ENCODE measurements at places on chromosomes 6 and 20.

GRCh38 chr6:29994826-29995225 lies 52.5 kb downstream of the HLA-A start:
- H3K27me3 ChIP-seq = peaks cover 9% of the 10 kb centered on the region
- H3K4me3 ChIP-seq = no peak overlapping the region
- no peak for DNase-seq
- peaks cover 7% of the 10 kb centered on the region for H3K4me1 ChIP-seq
- H3K27ac ChIP-seq = no peak overlapping the region

DNA sequence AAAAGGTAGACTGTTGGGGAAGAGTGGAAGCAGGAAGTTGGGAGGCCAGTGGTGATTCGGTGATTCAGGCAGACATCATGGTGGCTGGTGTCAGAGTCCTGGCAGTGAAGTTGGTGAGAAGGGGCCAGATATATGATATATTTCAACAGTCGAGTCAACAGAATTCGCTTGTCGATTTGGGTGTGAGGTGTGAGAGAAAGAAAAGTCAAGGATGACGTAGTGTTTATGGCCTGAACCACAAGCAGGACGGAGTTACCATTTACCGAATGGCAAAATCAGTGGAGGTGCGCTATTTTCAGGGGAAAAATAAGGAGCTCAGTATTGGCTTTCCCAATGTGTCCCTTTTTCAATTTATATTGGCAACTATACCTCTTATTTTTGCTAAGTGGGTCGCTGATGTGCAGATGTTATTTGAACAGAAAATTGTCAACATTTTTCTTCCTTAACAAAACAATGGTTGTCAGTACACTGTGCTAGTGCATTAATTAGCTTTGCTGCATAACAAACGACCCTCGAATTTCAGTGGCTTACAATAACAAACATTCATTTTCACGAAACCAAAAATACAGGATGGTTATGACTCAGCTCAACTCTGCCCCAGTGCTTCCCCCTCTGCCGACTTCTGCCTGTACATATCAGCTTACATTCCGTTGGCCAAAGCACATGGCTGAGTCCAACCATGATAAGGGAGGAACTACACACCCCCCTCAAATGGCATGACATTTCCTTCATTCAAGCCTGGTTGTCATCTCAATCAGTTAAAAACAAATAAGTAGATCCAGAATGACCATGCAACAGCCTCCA lies 255.0 kb upstream of the ZFP64 start:
- DNase-seq = no peak
- H3K4me3 ChIP-seq = no peak overlapping the region
- peaks cover 3% of the 10 kb centered on the region for H3K4me1 ChIP-seq
- H3K36me3 ChIP-seq = no peaks in the 10 kb centered on the region

GRCh38 chr6:166032366-166033200 lies 135.1 kb downstream of the TBXT start:
- no peak overlapping the region for H3K27ac ChIP-seq
- no peak overlapping the region for H3K4me3 ChIP-seq
- H3K27me3 ChIP-seq = no peaks in the 10 kb centered on the region
- H3K36me3 ChIP-seq = no peaks in the 10 kb centered on the region
- DNase-seq = no peak

DNA sequence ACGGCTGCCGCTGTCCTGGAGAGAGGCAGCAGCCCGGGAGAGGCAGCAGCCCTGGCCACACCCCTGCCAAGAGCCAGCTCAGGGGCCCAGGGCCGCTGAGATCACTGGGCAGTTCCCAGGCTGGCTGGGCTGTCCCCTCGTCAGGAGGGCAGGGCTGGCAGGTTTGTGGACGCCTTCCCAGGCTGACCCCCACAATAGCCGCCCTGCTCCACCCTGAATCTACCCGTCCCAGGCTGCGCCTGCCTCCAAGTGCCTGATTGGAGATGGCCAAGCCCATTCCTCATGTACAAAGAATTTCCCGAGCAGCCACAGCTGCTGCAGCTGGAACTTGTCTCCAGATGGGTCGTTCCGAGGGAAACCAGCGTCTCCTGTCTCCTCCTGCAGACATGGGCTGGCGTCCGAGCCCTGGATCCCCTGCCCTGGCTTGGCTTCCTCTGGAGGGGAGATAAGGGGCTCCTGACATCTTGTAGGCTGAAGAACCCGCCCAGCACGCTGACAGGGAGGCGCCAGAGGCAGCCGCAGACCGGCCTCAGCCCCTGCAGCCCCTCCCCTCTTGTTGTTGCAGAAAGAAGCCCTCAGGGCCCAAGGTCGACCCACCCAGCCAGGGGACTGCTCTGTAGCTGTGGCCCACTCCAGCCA lies 9.4 kb upstream of the GATA5 start:
- no peak for DNase-seq
- H3K27me3 ChIP-seq = peaks cover 80% of the 10 kb centered on the region
- H3K4me3 ChIP-seq = no peak overlapping the region
- H3K27ac ChIP-seq = no peak overlapping the region
- H3K4me1 ChIP-seq = peaks cover 3% of the 10 kb centered on the region
- H3K36me3 ChIP-seq = no peaks in the 10 kb centered on the region

GRCh38 chr20:44738813-44739477 lies 6.7 kb upstream of the KCNK15 start:
- H3K4me3 ChIP-seq = peak overlapping the region; percentile 26
- H3K27me3 ChIP-seq = no peaks in the 10 kb centered on the region
- no peak overlapping the region for H3K27ac ChIP-seq

GRCh38 chr6:21441386-21441785 lies 152.2 kb upstream of the SOX4 start:
- H3K27ac ChIP-seq = no peak overlapping the region
- DNase-seq = no peak
- H3K27me3 ChIP-seq = peaks cover 54% of the 10 kb centered on the region
- H3K4me1 ChIP-seq = peaks cover 36% of the 10 kb centered on the region

- H3K27ac ChIP-seq = peak overlapping the region; percentile 42
- no peak for DNase-seq
- H3K27me3 ChIP-seq = no peaks in the 10 kb centered on the region
- peaks cover 8% of the 10 kb centered on the region for H3K4me1 ChIP-seq
- H3K4me3 ChIP-seq = no peak overlapping the region
- H3K36me3 ChIP-seq = peaks cover 66% of the 10 kb centered on the region
Observed at GRCh38 chr6:157181649-157182048, 141.7 kb downstream of the TMEM242 start.

DNA sequence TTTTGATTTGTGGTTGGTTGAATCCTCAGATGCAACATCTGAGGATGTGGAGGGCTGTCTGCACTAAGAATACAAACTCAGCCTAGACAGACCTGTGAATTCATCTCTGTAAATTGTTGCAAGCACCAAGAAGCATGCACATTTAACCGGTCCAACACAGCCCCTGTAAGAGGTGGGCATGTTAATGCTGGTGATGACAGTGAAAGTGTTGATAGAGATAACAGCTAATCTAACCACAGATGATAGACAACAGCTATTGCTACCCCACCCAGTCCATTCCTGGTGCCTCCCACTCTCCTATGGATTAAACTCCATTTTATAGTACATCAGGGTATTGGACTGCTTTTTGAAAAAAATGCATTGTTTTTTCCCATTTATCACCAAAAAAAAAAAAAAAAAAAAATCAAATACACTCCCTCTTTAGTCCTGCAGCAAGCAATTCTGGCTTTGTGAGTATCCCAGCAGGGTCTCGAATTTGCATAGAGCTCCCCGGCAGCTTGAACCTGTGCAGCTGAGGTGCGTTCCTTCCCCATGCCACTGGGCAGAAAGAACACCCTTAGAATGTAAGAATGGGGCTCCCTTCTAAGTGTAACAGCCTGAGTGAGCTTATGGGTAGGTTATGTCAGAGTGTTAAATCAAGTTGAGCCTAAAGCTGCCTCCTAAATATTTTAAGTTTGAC lies 270.9 kb upstream of the JARID2 start:
- H3K36me3 ChIP-seq = no peaks in the 10 kb centered on the region
- no peaks in the 10 kb centered on the region for H3K27me3 ChIP-seq
- H3K4me1 ChIP-seq = peaks cover 7% of the 10 kb centered on the region

- no peak overlapping the region for H3K4me3 ChIP-seq
- no peaks in the 10 kb centered on the region for H3K27me3 ChIP-seq
- DNase-seq = no peak
- no peaks in the 10 kb centered on the region for H3K4me1 ChIP-seq
- H3K36me3 ChIP-seq = no peaks in the 10 kb centered on the region
Observed at GRCh38 chr20:42313704-42314103, 695.5 kb upstream of the CHD6 start.

Measured in activated T-cell treated with anti-CD3 and anti-CD28 coated beads, Interleukin-2, amount 50 U/mL, for 24 hours (primary cell).